ENCODE measurements at places on chromosomes 7 and 10. TPM values are rescaled to one million over a fixed set of nuclear protein-coding genes. Genes with fewer than 3 reads are reported as not detected.
A peak's percentile ranks its signal among the peaks of the same experiment; 100 is the strongest.

DNA sequence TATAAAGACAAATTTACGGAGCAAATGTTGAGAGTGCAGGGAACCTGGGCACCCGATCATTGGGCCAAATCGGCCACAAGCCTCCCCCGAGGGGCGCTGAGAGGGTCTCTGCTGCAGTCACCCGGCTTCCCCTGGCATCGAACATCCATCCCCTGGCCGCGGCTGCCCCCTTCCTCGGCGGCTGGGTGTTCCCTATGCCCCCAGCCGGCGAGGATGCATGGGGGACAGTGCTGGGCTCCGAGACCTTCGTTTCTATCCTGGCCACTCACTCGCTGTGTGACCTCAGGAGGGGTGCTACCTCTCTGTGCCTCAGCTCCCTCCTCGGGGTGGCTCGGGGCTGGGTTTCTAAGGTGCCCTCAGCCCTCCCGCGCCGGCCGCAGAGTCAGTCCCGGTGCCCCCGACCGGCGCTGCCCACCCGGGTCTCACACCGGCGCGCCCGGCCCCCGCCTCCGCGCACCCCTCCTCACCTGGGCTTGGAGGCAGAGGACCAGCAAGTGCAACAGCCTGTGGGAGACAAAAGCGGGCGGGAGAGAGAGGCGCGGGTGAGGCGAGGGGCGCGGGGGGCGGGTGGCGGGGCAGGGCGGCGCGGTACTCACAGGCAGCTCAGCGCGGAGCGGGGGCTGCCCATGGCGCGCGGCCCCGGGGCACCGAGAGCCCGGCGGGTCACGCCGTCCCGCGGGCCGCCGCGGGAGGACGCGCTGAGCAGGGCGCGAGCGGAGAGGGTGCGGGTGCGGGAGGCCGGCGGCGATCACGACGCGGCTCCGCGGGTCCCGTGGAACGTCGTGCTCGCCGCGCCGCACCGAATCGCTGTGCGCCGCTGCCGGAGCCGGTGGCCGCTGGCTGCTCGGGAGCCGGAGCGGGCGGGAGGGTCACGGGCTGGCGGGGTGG is at the start of gene FGF8:
TSS of gene FGF8 (minus strand) at position 842 of the 888 bp plus-strand sequence. CDS start at position 628, 214 bp downstream.
- DNase-seq, result no peak

GRCh38 chr7:92794391-92794790 is 42.0 kb downstream of the CDK6 start:
- no peak for DNase-seq

GRCh38 chr7:139557857-139558581 is 34.5 kb downstream of the CLEC2L start:
- no peak for DNase-seq

DNA sequence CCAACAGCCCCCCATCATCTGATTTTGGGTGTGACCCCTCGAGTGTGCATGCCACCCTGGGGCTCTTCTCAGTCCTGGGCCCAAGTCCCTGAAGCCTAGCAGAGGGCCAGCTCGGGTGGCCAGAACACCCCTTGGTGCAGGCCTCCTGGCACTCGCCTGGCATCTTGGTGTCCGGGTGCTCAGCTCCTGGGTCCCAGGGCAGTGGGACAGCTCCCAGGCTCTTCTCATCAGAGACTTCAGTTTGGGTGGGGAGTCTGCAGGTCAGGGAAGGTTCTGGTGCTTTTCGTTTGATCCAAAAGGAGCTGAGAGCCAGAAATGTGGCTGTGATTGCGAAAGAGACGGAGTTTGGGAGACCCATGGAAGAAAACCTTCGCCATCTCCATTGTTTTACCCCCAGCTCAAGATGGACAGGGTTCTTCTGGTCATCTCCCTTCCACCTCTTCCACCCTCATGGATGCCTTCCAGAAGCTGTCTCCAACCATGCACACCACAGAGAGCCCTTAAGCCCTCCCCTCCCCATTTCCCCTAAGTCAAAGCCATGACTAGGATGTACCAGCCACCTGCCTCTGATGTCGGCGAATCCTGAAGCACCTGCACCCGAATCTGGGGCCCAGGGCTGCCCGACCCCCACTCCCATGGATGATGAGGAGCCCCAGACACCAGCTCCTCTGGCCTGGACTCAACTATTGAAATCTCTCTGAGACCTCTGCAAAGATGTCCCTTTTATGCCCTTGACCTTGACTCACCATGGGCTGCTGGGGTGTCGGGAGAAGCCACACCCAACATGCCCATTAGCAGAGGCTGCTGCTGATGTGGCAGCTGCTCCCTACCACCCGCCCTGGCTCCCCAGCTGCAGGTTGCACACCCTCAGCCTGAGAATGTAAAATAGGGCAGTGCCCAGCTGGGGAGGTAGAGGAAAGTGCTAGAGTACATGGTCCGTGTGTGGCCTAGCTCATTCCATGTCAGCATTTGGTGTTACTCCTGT is 55.3 kb downstream of the ADCYAP1R1 start:
- no peak for DNase-seq

DNA sequence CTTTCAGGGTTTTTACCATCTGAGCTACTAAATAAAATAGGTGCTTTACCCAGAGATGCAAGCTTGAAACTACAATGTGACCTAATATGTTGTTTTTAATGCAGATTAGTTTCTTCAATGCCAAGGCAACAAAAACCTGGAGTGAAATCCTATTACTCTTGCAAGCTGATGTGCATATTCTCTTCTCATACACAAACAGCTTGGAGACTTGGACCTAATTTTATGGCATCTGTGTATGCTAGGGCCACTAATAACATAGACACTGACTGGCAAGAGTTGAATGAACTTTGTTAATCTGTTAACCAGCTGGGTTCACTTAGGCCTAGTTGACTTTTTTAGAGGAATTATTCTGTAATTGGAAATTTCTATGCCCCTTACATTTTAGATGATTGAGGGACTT is 23.4 kb upstream of the SMIM30 start:
- DNase-seq, result no peak

DNA sequence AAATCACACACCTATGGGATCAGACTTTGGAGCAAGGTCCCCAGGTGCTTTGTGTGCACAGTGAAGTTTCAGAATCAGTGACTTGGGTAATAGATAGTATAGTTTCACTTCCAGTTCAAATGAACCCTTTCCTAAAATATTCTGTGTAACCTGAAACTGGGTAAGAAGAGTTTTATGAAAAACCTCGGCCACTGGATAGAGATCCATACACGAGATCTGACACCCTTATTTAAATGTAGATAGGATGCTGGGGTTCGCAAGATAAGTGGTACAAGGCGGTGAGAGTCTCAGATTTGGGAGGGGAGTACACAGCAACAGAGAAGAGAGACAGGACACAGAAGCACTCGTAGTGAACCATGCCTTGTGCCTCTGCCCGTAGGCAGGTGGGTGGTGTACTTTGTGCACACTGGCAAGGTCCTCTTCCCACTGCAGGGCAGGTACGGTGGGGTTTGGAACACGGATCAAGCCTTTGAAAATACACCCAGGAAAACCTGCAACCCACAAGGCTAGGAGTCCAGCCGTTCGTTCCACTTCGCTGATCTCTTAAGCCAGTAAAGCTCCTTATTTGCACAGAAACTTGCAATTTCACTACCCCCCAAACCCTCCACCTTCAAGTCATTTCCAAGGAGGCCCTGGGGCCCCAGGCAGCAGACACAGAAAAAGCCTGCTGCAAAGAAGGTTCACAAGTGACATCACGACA is 162.8 kb downstream of the USP6NL start:
- DNase-seq, result no peak

DNA sequence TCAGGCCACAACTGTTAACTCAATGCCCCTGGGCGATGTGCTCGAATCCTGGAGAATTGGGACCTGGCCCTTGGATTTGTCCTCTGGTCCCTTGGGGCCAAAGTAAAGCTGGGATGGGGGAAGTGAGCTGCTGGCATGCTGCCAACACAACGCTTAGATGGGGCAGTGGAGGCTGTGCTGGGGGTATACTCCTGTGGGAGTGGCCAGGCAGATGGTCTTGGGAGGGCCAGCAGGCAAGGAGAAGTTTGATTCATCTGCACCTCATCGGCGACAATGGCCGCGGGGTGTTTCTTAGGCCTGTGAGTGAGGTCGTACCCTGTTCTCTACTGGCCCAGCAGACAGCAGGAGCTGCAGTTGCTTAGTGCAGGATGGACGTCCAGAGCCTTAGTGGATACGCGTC is 139.0 kb upstream of the MTPN start:
- DNase-seq, result no peak

DNA sequence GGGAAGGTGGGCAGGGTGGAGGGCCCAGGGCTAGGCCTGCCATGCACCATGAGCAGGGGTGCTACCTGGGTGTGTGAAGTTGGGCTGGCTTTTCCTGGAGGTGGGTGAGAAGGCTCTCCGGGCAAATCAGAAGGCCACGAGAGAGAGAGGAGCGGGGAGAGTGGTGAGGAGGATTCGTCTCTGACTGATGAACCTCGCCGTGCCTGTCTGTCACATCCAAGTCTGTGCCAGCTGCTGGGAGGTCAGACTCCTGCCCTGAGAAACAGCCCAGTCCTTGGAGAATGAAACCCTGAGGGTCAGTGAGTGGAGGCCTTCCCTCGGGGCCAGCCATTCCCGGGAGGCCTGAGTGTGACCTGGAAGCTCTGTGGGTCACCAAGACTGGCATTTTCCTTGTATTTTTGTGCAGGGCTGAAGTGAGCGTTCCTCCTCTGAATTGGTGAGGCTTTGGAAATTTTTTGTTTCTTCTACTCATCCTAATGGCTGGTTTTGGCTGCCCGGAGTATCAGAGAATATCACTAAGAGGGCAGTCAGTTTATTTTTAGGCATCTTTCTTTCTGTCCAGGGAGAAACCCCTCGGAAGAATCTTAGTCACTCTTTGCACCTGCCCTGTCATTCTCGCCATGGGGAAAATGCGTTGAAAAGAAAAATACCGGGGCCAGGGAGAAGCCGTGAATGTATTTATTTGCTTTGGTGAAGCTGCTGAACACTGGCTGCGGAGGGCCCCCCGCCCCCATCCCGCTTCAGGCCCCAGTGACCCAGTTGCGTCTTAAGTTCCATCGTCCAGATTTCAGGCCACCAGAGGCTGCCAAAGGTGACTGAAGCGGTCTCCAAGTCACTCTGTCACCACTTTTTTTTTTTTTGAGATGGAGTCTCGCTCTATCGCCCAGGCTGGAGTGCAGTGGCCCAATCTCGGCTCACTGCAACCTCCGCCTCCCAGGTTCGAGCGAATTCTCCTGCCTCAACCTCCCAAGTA is 6.5 kb upstream of the AP5Z1 start:
- DNase-seq, result no peak

DNA sequence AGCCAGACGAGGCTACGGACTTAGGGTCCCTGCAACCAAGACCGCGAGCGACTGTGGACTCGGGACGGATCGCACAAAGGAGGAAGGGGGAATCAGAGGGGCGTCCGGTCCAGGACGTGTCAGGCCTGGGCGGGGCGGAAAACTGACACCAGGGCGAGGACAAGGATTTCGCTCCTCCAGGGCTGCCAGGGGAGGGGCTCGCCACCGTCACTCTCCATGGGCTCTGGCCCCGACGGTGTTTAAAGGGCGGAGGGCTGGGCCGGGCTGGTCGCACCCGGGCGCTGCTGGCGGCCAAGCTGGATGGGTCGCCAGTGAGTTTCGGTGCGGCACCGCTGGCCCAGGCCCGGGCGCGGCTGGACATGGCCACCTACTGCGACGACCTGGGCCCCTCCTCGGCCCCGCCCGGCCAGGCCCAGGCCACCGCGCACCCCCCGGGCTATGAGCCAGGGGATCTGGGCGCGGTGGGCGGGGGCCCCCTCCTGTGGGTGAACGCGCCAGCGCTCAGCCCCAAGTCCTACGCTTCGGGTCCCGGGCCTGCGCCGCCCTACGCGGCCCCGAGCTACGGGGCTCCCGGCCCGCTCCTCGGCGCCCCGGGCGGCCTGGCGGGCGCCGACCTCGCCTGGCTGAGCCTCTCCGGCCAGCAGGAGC is at the start of gene FOXI2:
TSS of gene FOXI2 (plus strand) at position 271 of the 648 bp plus-strand sequence. CDS start at position 360, 89 bp downstream.
- no peak for DNase-seq

GRCh38 chr7:158843771-158844170 is 12.6 kb upstream of the DYNC2I1 start:
- DNase-seq, result no peak

GRCh38 chr10:130403153-130404075 is 267.2 kb downstream of the GLRX3 start:
- no peak for DNase-seq

DNA sequence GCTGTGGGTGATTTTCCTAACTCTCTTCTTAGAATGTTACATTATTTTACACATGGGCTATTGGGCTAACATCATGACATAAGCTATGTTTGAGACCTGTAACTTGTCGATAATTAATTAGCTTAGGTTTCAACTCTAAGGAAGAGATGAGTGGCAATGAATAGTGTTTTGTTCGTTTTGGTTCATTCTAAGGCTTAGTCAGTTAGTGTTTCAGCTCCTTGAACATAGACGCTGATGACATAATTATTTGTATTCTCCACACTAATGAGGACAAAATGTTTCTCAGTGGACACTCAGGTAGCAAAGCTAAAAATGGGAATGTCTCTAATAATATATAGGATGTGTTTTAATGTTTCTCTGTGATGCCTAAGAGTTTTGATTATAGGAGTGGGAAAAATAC is 401.9 kb downstream of the GATA3 start:
- no peak for DNase-seq

- DNase-seq, result no peak
Measured at GRCh38 chr7:128151635-128152034, 89.4 kb upstream of the LEP start.

- peak; percentile 55 for DNase-seq
Measured at GRCh38 chr10:114304017-114304570, 65.0 kb downstream of the VWA2 start.

DNA sequence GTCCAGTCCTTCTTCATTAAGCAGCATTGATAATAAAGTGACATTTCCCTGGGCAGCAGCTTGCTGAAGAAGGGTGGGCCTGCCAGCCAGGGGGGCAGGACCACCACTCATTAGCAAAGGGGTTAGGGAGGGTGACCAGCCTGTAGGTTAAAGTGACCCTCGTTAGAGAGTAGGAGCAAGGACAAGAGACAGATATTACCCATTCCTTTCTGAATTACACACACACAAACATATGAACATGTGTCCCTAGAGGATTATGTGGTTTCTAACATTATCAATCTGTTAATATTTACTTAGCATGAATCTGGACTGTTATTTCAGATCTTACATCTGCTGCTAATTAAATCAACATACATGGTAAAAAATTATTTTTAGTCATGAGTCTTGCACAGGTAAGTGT is 88.9 kb downstream of the CTTNBP2 start:
- DNase-seq, result no peak

DNA sequence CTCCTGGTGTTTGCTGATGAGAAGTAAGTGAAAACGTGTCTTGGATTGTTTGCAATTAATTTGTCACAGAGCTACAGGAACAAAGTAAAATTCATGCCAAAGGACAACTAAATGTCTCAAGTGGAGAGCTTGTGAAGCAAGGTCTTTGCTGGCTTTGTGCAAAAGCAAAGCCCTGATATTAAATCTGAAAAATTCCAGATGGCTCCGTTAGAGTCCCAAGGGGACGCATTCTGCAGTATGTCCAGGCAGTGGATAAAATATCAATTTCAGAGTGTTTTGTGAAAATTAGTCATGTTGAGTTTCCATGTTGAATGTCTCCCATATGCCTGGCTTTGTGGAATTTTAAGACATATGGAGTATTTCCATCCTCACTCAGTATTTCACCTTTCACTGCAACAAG is 102.5 kb upstream of the PTN start:
- DNase-seq, result no peak

GRCh38 chr7:150909200-150909995 is 57.1 kb downstream of the AOC1 start:
- peak; percentile 49 for DNase-seq

- DNase-seq, result peak; percentile 34
Measured at GRCh38 chr7:12067156-12067831, 143.8 kb upstream of the TMEM106B start.

The EPHA1 gene
- total RNA-seq, result 61.2 TPM

The SMKR1 gene
- total RNA-seq, result 2.3 TPM

The NAT16 gene
- not detected for total RNA-seq

The VSTM4 gene
- total RNA-seq, result not detected

The SVOPL gene
- 0.74 TPM for total RNA-seq

The JCAD gene
- total RNA-seq, result not detected

The PDZD7 gene
- 0.65 TPM for total RNA-seq

The LHFPL3 gene
- total RNA-seq, result not detected

The PITRM1 gene
- total RNA-seq, result 87.4 TPM

The TAX1BP1 gene
- total RNA-seq, result 69.4 TPM

The SCIN gene
- total RNA-seq, result 0.16 TPM
